ENCODE measurements at places on chromosomes 2 and 18.

DNA sequence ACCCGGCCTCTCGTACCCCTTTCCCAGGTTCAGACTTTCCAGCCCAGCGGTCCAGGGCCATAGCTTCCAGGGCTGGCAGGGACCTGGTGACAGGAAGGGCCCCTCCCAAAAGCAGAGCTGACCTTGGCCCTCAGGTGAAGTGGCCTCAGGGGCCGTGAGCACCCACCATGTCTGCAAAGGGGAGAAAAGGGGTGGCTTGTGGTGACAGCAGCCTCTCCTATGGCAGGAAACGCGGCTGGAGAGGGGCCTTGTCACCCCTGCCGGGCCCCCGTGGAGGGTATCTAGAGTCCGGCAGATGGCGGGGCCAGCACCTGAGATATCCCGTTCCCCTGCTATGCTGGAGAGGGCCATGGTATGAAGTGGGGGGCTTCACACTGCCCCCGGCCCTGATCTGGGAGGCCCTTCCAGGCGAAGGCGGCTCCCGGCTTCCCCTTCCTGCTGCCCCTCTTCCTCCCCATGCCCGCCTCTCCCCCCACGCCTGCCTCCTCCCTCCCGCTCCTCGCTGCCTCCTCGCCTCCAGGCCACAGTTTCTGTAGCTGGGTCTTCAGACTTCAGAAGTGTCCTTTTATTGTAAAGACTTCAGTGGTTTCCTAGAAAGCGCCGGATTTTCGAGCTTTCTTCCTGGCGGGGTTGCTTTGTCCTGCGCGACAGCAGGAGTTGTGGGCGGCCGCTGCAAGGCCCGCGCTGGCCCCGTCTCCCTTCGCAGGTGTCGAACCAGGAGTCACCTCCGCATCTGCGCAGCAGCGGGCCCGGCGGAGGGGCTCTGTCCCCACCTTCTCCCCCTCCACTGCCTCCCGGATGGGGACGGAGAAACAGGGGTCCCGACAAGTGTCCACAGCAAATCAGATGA, 240.5 kb upstream of the MYT1L start:
- no peak for DNase-seq

DNA sequence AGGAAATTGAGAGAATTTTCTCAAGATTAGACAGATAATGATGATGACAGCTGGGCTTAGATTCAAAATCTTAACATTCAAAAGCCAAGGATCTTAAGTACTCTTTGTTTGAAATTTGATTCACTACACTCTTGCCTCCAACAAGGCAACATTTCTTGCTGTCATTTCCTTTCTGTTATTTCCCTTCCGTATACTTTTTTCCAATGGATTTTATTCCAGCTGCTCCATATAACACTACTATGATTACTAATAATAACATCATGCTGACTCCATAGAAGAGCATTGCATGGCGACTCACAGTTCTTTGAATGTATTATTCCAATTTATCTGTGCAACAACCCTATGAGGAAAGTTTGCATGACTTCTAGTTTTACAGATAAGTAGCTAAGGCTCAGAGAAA, 33.9 kb upstream of the CCDC102B start:
- DNase-seq = no peak

DNA sequence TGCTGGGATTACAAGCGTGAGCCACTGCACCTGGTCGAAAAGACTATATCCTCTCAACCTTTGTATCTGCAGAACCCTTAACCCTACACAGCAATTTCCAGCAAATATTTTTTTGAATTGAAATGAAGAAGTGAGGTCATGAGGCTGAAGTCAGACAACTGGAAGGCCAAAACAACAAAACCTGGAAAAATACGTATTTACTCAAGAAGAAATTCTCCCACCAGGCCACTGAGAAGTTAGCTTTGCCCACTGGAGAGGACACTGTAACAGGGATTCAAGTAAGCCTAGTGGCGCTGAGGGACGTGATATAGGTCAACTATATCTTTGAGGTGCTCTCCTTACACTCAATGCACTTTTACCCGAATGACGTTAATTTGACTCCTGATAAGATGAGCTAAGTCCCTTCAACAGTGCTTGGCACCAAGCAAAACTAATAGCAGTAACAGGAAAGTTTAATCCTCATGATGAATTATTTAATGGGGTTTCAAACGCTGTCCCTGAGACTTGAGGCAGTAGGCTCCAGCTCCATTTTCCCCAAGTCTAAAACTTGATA, 1.9 kb downstream of the HDLBP start:
- DNase-seq = no peak

GRCh38 chr18:64972545-64972944, 778.3 kb upstream of the CDH7 start:
- DNase-seq = peak; percentile 28
